ENCODE measurements at places on chromosomes 3 and 15. TPM values are rescaled to one million over a fixed set of nuclear protein-coding genes. Genes with fewer than 3 reads are reported as not detected.

Gene PDIA3
- total RNA-seq, result 525 TPM

DNA sequence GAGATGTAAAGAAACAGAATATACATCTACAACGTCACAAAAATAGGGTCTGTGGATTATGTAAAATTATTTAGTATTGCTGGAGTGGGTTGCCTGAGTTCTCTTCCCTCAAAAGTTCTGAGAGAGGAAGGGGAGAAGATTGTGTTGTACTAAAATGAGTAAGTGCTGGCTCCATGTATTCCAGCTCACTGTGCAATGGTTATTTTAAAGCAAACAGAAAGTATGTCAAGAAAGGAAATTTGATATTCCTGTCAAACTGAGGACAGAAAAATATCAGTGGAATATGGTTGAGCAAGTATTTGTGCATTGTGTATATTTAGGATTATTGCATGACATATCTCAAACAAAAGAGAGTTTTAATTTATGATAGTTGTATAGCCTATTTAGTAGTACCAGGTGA is 2.2 kb downstream of the TRPC1 start:
- peaks cover 1% of the 10 kb centered on the region for H3K36me3 ChIP-seq
- no peak for DNase-seq

GRCh38 chr3:46859001-46859710 is 4.1 kb downstream of the MYL3 start:
- H3K27me3 ChIP-seq, result peaks cover 39% of the 10 kb centered on the region
- H3K27ac ChIP-seq, result no peak overlapping the region
- peaks cover 9% of the 10 kb centered on the region for H3K4me1 ChIP-seq

Gene CKMT1A
- 4.0 TPM for total RNA-seq

DNA sequence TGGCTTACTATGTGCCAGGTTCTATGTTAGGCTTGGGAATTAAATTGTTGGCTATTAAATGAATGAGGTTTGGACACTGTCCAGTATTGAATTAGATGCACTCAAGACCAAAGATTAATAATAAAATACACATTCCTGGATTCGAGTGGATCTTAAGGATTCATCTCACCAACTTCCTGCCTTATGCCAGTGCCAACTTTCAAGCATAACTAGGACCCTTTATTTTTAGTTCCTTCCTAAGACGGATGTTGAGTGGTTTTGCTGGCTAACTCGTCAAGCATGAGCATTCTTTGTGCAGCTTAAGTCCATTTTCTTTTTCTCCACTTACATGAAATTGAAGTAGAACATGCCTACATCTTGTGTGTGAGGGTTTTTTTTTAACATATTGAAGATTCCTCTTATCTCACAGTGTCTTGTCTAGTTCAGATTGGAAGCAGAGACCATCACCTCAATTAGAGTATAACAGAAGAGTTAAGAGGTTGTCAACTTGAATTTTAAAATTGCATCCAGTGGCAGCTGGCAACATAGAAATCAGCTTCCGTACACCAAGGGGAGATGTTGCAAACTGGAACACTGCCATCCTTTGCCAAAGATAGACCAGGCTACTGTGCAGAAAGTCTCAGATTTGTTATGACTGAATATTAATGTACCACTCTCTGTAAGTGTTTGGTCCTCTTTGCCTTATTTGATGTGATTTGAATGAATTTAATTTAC is 106.3 kb upstream of the BFSP2 start:
- no peak for DNase-seq
- no peaks in the 10 kb centered on the region for H3K27me3 ChIP-seq
- H3K4me1 ChIP-seq, result no peaks in the 10 kb centered on the region
- no peaks in the 10 kb centered on the region for H3K36me3 ChIP-seq

DNA sequence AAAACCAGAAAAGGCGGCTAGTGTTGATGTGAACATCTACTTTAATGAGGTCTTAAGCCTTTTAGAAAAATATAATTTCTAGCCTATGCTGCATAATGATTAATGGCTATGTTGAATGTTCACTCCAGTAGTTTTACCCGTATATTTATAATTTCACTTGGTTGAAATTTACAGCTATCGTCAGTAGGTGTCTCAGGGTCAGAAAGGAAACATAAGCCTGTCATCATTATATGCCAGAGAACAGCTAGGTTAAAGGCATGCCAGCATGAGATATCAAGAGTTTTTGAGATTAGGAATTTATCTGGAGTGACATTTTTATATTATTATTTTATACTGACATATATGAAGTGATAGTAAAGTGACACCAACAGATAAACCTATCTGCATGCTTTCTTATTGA is 904.1 kb downstream of the OTOL1 start:
- no peak overlapping the region for H3K27ac ChIP-seq
- H3K4me3 ChIP-seq, result no peak overlapping the region
- DNase-seq, result no peak

Gene ALS2CL
- 3.7 TPM for total RNA-seq

DNA sequence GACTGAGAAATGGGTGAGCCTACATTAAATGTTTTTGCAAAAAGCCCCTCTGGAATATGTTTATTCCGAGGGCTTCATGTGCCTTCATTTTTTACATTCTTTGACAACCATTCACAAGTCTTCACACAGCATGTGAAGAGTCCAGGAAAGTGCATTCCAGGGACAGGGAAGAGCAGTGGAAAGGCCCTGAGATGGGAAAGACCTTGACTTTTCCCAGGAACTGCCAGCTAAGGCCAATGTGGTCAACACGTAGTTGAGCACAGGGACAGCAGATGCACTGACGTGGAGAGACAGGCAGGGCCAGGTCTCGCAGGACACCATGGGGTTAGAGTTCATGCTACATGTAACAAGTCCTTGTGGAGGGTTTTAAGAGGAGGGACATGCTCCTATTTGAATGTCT is 21.7 kb downstream of the SSR3 start:
- no peak overlapping the region for H3K4me3 ChIP-seq
- DNase-seq, result no peak
- H3K27me3 ChIP-seq, result no peaks in the 10 kb centered on the region
- H3K36me3 ChIP-seq, result no peaks in the 10 kb centered on the region
- H3K4me1 ChIP-seq, result peaks cover 24% of the 10 kb centered on the region

Gene TGM5
- not detected for total RNA-seq

Gene REC114
- total RNA-seq, result not detected

DNA sequence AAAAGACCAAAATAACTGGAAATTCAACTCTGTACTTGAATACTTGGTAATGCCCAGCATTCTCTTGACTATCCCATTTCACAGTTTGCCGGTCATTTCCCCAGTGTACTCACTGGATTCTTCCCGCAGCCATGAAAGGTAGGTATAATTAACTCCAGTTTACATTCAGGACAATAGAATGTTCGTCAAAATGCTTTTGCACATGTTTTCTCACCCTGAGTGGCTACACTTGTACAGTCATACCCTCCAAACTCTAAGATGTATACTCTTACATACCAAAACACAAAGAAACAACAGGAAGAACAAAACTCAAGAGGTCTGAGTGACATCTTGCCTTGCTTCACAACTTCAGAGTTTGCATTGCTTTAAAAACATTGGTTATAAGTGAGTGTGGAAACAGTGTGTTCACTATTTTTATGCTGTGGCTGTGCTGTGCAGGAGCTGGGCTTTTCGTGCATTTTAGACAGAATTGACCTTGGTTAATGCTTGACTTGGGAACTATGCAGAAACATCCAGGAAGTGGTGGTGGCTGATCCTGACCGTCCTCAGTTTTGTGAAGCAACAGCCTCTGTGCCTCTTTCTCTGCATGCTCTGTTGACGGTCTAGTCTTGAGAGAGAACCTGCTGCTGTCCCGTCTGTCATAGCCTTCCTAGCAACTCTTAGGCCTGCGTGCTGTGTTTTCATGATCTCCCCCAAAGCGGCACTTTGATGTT is 90.5 kb downstream of the IGF1R start:
- H3K27me3 ChIP-seq, result no peaks in the 10 kb centered on the region
- H3K4me3 ChIP-seq, result no peak overlapping the region
- H3K27ac ChIP-seq, result peak overlapping the region; percentile 73
- no peak for DNase-seq
- no peaks in the 10 kb centered on the region for H3K36me3 ChIP-seq
- H3K4me1 ChIP-seq, result peaks cover 59% of the 10 kb centered on the region

DNA sequence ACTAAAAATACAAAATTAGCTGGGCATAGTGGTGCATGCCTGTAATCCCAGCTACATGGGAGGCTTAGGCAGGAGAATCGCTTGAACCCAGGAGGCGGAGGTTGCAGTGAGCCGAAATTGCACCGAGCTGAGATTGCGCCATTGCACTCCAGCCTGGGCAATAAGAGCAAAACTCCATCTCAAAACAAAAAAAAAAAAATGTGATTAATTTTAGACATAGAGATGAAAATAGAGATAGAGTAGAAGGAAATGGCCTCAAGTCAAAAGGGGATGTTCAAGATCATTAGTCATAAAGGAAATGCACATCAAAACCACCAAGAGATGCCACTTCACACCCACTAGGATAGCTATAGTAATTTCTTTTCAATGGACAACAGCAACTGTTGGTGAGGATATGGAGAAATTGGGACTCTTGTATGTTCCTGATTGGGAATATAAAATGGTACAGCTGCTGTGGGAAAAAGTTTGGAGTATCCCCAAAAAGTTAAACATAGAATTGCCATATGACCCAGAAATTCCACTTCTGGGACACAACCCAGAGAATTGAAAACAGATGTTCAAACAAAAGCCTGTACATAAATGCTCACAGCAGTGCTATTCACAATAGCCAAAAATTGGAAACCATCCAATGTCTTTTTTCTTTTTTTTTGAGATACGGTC is 55.4 kb downstream of the ABHD2 start:
- H3K27ac ChIP-seq, result no peak overlapping the region
- H3K27me3 ChIP-seq, result no peaks in the 10 kb centered on the region
- H3K4me1 ChIP-seq, result peaks cover 20% of the 10 kb centered on the region
- peaks cover 3% of the 10 kb centered on the region for H3K36me3 ChIP-seq
- DNase-seq, result no peak

DNA sequence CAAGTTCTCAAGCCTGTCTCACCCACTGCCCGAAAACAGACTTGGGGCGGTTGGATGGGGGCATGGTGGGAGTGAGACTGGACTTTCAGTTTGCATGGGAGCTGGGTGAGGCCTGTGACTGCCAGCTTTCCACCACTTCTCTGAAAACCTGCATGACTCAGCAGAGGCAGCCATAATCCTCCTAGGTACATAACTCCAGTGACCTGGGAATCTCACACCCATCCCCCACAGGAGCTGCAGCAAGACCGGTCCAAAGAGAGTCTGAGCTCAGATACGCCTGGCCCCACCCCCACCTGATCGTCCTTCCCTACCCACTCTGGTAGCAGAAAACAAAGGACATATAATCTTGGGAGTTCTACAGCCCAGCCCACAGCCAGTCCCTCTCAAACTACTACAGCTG is 107.2 kb downstream of the NSMCE3 start:
- H3K4me1 ChIP-seq, result peaks cover 3% of the 10 kb centered on the region
- no peak overlapping the region for H3K4me3 ChIP-seq
- H3K27me3 ChIP-seq, result no peaks in the 10 kb centered on the region

Gene TMEM40
- total RNA-seq, result not detected

Gene RETNLB
- not detected for total RNA-seq

GRCh38 chr3:187999821-188000220 is 154.1 kb upstream of the LPP start:
- no peak overlapping the region for H3K27ac ChIP-seq
- peaks cover 30% of the 10 kb centered on the region for H3K4me1 ChIP-seq
- no peak for DNase-seq
- no peaks in the 10 kb centered on the region for H3K36me3 ChIP-seq
- H3K4me3 ChIP-seq, result no peak overlapping the region

- peaks cover 16% of the 10 kb centered on the region for H3K27me3 ChIP-seq
- peaks cover 2% of the 10 kb centered on the region for H3K4me1 ChIP-seq
- no peak overlapping the region for H3K27ac ChIP-seq
- no peak overlapping the region for H3K4me3 ChIP-seq
Observed at GRCh38 chr3:24578951-24579421, 84.3 kb upstream of the THRB start.

Gene TAGLN3
- total RNA-seq, result 9.0 TPM

Gene GOLGA8G
- not detected for total RNA-seq

- no peak overlapping the region for H3K4me3 ChIP-seq
- no peak overlapping the region for H3K27ac ChIP-seq
- H3K27me3 ChIP-seq, result peaks cover 57% of the 10 kb centered on the region
- H3K36me3 ChIP-seq, result no peaks in the 10 kb centered on the region
Observed at GRCh38 chr15:78629031-78629715, 8.4 kb upstream of the CHRNA3 start.

Gene IL17RB
- total RNA-seq, result 10.9 TPM

DNA sequence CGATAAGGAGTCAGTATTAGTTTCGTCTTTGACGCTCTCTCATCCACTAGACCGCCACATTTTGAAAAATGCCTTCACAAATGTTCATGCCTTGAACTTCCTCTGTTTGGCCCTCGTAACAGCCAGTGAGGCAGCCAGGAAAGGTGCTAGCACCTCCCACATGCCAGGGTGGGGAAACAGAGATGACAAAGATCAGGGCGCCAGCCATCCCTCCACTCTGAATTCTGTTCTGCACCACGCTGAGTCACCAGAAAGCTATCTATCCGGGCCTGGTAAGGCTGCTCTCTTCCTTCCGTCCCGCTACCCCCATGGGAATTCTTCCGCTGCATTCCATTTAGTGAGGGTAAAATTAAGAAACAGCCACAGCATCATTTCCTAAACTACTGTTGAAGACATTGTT is 31.3 kb upstream of the BCL2L10 start:
- DNase-seq, result no peak
- H3K27me3 ChIP-seq, result no peaks in the 10 kb centered on the region
- no peak overlapping the region for H3K27ac ChIP-seq
- no peak overlapping the region for H3K4me3 ChIP-seq
- no peaks in the 10 kb centered on the region for H3K4me1 ChIP-seq

- H3K4me3 ChIP-seq, result no peak overlapping the region
- peaks cover 5% of the 10 kb centered on the region for H3K4me1 ChIP-seq
- peaks cover 5% of the 10 kb centered on the region for H3K36me3 ChIP-seq
Observed at GRCh38 chr3:50278123-50278879, 586 bp upstream of the LSMEM2 start.

Gene PLAAT1
- total RNA-seq, result 2.2 TPM

DNA sequence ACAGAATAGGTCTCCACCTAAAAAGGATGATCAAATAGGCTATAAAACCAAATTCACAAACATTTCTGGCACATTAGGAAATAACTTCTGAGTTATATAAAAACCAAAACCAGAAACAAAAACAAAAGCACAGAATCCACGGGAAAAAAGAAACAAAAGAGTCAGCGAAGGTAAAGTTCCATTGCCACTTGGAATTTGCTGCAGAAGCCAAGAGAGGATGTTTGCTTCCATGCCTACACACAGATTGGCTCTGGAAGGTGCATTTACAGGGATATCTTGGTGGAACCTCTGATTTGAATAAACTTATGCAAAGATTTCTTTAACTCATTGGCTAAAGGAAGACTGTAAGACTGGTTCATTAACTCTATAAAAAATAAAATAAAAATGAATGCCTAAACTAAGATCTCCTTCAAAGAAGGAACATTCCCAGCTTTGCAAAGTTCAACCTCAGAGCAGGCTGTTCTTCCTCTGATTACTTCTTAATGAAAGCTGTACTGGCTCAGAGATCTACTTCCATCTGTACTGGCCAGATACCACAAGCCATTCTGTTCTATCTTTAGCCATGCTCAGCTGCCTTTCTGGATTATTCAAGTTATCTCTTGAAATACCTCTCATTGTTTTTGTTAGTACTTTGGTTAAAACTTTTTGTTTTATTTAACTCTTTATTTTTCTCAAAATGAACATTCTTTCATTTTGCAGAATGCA is 537.5 kb upstream of the CCDC54 start:
- DNase-seq, result no peak
- H3K4me1 ChIP-seq, result peaks cover 11% of the 10 kb centered on the region
- H3K4me3 ChIP-seq, result no peak overlapping the region
- H3K27me3 ChIP-seq, result no peaks in the 10 kb centered on the region
- peak overlapping the region; percentile 47 for H3K27ac ChIP-seq

All from progenitor cell of endocrine pancreas (in vitro differentiated cells).